Stimulated activated CD4-positive, alpha-beta T cell treated with anti-CD3 and anti-CD28 coated beads, Interleukin-15, amount 100 ng/mL, for 1 hour (primary cell): ENCODE measurements at places on chromosomes 2 and 18.

DNA sequence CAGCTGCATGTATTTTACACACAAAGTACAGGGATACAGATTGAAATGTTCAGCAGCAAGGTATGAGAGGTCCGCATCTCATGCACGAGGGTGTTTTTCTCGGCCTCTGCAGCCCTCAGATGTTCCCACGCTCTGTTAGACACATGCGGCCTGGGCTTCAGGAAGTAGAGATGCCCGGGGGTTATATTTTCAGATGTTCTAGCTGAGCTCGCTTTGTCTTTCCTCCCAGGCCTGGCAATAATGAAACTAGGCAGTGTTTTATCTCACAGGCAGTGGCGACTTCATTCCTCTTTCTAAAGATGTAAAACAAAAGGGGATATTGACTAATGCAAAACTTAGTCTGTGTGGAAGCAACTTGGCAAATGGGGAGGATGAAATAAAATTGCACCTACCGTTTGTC lies 190.7 kb downstream of the GBX2 start:
- no peak for DNase-seq

DNA sequence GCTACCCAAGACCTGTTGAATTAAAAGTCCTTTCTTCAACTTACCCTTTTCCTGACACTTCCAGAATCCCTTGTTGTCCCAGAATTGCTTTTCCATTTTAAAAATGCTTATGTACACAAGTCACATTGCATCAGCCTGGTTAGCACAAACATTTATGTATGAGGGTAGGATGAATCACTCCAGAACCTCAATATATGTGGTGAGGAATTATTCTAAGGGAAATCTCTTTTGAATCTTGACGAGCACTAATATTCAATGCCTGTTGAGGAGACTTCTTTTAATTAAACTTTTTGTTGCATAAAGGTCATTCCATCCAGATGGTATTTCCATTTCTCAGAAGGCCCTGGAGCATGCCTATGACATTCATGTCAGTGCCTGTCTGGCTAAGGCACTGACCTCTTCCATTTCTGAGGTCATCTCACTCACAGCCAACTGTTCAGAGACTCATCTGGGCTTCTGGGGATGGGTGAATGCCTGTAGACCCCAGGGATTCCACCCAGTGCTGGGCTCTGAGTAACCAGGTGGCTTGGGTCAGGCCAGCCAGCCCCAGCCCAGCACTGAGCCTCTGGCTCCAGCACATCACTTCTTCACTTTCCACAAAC lies 28.2 kb downstream of the ACMSD start:
- DNase-seq: no peak

GRCh38 chr2:73020657-73021370 lies 50.7 kb downstream of the SFXN5 start:
- DNase-seq: no peak

- DNase-seq: no peak
These were observed 45.8 kb downstream of the LDLRAD4 start for GRCh38 chr18:13264091-13265007.

- DNase-seq: no peak
These were observed 158.0 kb upstream of the KLHL14 start for GRCh38 chr18:32930695-32931301.

- no peak for DNase-seq
These were observed 13.8 kb downstream of the CLK1 start for GRCh38 chr2:200850512-200851256.

DNA sequence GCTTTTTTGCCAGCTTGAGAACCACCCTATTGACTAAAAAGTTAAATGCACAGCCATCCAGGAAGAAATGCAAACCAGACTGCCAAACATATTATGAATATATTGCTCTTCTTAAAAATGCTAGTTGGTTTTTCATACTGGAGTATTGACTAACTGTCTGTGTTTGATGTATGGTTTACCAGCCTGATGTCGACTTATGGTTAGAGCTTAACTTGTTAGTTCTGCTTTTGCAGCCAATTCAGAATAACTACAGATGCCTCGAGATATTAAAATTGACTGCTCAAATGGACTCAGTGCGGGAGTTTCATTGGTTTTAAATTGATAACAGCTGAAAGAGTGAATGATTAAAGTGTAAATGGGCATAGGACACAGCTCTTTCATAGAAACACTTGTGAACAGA lies 369.8 kb downstream of the ARHGAP15 start:
- DNase-seq: no peak

DNA sequence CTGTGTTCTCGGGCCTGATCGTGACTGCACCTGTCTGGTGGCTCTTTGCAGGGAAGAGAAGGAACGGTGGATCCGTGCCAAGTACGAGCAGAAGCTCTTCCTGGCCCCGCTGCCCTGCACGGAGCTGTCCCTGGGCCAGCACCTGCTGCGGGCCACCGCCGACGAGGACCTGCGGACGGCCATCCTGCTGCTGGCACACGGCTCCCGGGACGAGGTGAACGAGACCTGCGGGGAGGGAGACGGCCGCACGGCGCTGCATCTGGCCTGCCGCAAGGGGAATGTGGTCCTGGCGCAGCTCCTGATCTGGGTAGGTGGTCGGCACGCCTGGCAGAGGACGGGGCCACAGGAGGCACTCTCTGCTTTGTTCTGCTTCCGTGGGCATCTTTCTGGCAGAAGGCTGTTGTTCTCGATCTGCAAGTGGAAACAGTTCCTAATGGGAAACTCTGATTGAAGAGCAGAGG lies 48.0 kb downstream of the GBX2 start:
- no peak for DNase-seq

GRCh38 chr18:48968412-48969215 lies 17.8 kb upstream of the SMAD7 start:
- no peak for DNase-seq

GRCh38 chr2:88691339-88692183 lies at the start of gene RPIA:
Gene RPIA, plus strand, starts transcription at chr2:88691673. Its CDS starts 26 bp downstream, at chr2:88691699.
- DNase-seq: peak; percentile 97

GRCh38 chr18:13179566-13180113 lies 38.9 kb upstream of the LDLRAD4 start:
- no peak for DNase-seq

GRCh38 chr2:29715655-29716054 lies 205.7 kb downstream of the ALK start:
- DNase-seq: no peak

DNA sequence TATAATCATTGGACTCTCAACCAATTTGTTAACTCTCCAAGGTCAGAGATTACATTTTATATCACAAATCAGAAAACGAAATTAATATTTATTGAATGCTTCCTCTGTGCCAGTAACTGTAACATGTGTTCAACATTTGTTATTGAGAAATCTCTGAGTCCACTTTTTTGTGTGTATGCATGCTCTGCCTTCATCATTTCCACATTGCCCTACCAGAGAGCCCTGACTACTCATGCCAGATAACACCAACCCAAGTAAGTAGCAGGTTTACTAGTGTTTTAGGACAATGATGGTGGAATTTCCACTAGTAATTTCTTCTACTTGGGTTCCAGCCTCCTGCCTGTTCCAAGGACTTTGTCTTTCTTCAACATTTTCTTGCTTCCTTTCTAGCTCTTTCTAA lies 14.2 kb upstream of the FAP start:
- no peak for DNase-seq

GRCh38 chr2:229868794-229869193 lies 53.0 kb downstream of the TRIP12 start:
- DNase-seq: no peak

DNA sequence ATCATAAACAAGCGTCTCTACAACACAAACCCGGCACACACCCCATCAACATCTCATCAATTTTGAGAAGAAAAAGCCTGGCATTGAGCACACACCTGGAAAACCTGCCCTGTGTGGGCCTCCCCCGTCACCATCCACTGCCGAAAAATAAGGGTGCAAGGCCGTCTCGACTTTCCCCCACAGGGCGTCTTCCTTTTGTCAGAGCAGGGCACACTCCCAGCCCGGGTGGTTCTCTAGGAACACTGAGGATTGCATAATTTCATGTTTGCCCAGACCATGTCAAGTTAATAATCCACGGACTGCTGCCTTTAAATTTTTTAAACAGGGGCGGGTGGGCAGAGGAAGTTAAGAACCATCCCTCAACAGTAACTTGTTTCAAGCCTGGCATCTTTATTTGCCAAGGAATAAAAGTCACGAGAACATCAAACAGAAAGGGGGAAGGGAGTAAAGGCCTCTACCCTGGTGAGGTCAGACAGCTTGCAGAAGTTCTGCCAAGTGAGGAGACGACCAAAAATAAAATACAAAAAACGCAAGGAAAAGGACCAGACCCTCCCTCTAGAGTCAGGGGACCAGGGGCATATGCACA lies 2.1 kb downstream of the TFCP2L1 start:
- no peak for DNase-seq

DNA sequence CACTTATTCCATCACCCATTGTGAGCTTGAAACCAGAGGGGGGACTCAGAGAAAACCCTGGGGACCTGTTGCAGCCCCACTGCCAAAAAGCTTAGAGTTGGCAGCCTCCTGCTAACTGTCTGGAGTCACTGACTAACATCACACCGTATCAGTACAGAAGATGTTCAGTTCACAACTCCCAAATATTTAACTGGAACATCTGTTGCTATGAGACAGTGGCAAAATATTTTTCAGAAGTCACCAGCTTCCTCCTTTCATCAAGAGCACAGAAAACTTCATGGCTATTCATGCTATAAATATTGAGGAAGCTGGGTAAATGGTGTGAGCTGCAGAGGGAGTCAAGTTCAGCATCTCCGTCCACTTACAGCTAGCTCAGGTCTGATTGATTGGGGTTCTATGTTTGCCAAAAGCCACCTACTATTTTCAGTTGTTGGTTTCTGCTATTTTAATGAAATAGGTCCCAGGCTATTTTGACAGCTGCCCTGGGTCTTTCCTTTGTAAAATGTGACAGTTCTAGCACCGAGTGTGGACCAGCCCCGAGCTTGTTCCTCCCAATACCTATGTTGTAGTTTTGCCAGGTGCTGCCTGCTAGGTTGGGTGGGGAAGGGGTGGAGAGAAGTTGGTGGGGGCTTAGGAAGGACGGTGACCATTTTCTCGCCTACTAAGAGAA lies 9.8 kb downstream of the TUBB6 start:
- DNase-seq: no peak

GRCh38 chr2:58890865-58891525 lies 649.9 kb upstream of the FANCL start:
- no peak for DNase-seq

DNA sequence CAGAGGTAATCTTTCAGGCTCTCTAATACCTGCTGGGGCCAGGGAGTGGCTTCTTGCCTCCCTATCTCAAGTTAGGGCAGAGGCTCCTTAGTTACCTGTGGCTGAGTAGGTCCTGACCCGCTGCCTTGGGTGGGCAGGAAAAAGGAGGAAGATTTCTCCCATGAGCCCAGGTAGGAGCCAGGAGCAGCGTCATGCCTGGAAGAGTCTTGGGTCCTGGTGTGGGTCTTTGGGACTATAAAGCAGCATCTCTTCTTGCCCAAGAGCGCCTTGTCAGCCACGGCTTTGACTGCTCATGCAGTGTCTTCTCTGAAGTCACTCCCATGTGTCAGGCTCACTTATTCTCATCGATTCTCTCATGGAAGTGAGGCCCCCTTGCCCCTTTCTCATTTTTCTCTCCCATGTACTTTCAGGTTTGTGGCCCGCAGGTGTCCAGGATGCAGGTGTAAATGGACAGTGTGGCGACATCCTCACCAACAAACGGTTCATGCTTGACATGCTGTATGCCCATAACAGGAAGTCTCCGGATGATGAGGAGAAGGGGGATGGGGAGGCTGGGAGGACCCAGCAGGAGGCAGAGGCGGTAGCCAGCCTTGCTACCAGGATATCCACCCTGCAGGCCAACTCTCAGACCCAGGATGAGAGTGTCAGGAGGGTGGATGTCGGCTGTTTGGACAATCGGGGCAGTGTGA lies 111.2 kb downstream of the TPGS2 start:
- no peak for DNase-seq

DNA sequence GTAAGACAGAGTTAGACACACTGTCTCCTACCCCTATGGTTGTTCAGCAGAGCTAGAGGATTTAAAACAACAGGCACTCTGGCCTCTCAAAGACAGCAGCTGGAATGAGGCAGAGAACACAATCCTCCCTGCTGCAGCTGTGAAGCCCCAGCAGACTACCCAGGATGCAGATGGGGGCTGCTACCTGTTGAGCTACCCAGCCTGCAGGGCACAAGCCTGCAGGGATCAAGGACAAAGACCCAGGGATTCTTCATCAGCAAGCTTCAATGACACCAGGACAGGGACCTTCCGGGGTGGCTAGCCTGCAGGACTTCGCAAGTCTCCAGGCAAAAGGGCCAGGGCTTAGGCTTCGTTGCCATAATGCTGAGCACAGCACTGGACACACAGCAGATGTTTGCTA lies 27.2 kb downstream of the GALNT14 start:
- DNase-seq: no peak

- DNase-seq: no peak
These were observed 49.7 kb downstream of the RASGRP3 start for GRCh38 chr2:33526132-33526531.

GRCh38 chr18:46262856-46263255 lies 158.7 kb downstream of the HAUS1 start:
- no peak for DNase-seq

DNA sequence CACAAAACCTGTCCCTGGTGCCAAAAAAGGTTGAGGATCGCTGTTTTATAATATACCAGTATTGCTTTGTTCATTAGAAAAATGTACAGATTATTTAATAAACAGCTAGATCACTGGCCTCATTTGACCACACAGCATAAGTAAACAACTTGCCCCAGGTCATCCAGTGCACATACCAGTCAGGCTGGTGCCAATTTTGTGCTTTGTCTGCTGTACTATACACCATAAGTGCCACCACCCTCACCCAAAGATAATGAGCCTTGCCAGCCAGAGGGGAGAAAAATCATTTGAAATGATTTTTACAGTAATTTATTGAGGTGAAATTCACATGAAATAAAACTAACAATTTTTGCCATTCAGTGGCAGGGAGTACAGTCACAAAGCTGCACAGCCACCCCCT lies 202.2 kb upstream of the TWIST2 start:
- DNase-seq: no peak

GRCh38 chr2:241841181-241842066 lies 17.3 kb downstream of the PDCD1 start:
- DNase-seq: no peak

DNA sequence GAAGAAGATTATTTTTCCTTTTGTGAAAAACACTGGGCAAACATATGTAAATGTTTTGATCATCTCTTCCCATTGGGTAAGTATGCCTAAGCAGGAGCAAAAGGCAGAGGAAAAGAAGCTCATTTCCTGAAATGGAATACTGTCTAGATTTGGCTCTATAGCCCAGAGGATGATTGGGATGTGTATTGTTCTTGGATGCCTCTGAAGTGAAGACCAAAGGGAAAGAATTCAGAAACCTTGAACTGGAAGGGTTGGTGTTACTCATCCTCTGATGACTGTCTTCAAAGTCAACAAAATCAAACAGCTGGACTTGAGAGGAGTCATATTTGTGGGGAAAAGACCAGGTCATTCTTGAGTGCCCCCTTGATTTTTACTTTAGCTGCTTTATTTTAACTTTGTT lies 112.6 kb upstream of the NT5C1B start:
- DNase-seq: no peak

GRCh38 chr18:4236940-4237663 lies 218.0 kb downstream of the DLGAP1 start:
- no peak for DNase-seq

DNA sequence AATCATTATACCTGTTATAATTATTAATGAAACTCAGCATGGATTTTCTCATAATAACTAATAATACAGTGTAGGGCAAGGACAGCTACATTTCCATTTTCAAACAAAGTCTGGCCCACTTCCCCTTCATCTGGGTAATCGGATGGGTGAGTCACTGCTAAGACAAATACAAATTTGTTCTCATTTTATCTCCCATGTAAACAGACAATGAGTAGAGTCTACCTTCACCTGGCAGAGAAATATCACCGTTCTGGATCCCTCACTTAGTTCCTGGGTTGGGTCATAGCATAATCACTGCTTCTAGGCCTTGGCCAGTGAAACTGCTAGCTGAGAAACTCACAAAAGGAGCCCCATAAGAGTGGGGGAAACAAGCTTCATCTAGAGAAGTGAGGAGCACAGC lies 9.2 kb downstream of the CNTNAP5 start:
- DNase-seq: no peak
